ENCODE measurements at places on chromosomes 1 and 21.

DNA sequence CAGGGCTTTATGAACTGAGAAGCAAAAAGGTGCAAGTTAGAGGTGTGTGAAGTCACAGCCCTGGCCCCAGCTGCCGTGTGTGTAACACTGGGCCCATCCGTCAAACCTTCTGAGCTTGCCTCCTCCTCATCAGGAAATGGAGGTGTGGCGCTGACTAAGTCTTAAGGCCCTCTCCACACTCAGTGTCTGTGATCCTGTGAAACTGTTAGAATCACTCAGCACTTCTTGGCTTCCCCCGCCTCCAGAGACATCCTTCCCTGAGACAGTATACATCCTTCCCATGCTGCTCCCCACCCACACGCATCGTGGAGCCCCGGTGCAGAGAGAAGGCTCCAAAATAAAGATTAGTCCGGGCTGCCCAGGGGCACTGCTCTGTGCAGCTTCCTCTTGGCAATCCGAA is 33.3 kb downstream of the LRP8 start:
- no peak for DNase-seq

DNA sequence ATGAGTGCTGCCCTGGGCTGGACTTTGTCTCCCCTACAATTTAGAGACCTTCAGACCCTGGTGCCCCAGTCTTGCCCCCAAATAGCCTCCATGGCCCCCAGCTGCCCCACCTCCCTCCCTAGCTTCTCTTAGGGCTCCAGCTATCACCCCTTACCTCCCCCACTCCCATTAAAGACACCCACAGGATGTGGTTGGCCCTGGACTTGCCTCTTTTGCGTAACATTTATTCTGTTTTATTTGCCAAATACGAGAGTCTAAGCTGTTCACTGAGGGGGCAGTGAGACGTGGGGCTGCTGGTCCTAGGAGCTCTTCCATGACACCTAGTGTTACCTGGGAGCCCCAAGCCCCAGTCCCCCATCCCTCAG is 4.5 kb downstream of the ZC3H12A start:
- no peak for DNase-seq

DNA sequence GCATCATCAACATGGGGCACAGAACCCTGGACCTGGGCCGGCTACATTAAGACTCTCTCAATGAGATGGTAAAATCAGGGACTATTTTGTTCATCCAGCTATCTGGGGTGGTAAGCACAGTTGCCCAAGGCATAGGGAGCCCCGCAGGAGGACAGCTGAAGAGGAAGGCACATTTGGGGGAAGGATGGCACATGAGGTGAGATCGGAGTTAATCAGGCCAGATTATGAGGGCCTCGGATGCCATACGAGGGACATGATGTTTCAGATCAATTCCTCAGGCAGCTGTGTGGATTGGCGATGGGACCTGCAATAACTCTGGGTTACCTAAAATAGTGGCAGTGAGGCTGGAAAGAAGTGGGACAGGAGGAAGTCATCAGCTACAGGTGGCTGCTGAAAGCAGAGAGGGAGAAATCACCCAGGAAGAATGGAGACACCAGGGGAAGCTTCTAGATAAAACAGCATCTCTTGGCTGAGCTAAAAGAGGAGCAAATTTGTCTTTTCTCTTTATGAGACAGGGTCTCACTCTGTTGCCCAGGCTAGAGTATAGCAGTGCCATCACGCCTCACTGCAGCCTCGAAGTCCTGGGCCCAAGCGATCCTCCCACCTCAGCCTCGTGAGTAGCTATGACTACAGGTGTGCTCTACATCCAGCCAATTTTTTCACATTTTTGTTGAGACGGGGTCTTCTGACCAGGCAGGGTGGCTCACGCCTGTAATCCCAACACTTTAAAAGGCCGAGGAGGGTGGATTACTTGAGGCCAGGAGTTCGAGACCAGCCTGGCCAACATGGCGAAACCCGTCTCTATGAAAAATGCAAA is 21.1 kb downstream of the TOMM20 start:
- DNase-seq: no peak

GRCh38 chr1:223219846-223220610 is 77.0 kb upstream of the TLR5 start:
- DNase-seq: no peak

DNA sequence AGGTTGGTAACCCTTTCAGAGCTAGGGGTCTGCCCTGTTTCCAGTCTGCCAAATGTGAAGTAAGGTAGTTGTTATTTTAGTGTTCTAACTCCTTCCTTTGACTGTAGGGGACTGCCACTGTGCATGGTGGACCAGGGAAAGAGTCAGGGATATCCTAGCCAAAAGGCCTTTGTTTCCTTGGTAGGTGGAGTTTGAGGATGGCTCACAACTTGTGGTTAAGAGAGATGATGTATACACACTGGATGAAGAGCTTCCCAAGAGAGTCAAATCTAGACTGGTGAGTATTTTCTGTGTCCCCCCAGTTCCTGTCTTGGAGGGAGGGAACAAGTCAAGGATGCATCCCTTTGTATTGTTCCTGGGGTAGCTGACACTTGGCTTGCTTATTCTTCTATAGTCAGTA is 3.5 kb upstream of the ST3GAL3 start:
- DNase-seq: no peak

DNA sequence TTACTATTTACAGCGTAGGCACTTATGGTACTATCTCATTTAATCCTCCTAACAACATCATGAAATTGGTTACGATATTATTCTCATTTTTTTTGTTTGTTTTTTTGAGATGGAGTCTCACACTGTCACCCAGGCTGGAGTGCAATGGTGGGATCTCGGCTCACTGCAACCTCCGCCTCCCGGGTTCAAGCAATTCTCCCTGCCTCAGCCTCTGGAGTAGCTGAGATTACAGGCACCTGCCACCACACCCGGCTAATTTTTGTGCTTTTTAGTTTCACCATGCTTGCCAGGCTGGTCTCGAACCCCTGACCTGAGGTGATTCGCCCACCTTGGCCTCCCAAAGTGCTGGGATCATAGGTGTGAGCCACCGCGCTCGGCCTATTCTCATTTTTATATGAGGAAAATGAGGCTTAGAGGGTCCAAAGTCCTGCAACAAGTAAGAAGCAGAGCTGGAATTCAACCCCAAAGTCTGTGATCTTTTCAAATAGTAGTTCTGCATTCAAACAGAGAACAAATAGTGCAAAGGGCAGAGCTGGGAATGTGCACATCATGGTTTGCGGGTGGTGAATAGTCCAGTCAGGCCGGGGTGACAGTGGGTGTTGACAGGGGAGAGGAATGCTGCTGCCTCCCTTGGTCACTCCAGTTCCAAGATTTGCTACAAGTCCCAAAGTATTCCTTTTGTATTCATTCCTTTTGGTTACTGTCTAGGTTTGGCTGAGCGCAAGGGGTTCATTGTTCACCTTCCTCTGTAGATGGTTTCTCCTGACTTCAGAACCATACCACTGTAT is 4.6 kb downstream of the PRUNE1 start:
- no peak for DNase-seq

- DNase-seq: no peak
These were observed 37.8 kb upstream of the EFHD2 start for GRCh38 chr1:15371610-15372545.

- no peak for DNase-seq
These were observed 11.7 kb downstream of the CAPN9 start for GRCh38 chr1:230758709-230759368.

DNA sequence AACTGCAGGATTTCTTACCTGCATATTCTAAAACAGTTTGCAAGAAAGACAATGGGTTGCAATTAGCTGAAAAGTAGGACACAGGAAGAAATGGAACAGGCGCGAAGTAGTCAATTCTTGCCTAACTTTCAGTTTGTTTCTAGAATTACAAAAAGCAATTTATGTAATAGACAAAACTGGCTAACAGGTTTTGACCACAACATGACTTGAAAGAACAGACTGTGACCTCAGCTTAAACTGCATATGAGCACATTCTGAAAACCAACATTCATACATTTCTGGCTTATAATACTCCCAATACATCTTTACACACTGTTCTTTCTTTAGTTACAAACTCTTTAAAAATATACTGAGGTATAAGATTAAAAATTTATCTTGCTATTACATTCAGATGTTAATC is 405.9 kb upstream of the B3GALT2 start:
- no peak for DNase-seq

- peak; percentile 57 for DNase-seq
These were observed 11.5 kb downstream of the MCL1 start for GRCh38 chr1:150567717-150568593.

DNA sequence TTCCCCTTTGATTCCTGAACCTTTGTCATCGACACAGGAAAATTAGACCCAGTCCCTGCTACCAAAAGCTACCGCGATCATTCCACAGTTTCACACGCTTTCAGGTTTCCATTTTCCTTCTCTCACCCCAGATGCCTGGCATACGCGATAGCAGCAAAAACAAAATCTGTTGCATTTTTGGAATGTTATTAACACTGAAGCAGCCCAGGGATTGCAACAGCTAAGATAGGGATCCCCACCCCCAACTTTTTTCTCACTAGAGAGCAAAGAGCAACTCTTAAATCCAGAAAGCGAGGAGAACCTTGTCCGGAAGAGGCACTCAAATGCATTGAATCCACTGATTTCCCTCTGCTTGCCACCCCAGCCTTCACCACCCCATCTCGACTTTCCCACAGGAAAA is 8.9 kb downstream of the OVAAL start:
- DNase-seq: no peak

DNA sequence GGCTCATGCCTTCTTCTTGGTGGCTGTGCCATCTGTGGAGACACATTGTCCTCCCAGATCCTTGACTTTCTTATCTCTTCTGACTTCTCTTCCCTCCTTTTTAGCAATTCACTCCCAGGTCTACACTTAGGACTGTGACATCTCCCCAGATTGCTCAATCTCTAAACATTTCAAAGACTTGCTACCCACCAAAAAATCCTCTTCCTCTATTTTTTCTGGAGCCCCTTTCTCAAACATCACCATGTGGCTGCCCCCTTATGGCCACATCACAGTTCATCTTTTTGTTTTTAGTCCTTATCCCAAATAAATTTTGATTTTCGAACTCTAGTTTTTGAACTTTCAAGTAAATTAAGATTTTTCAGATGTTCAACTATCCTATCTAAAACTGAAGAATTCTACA is 148.6 kb upstream of the HOOK1 start:
- DNase-seq: no peak

- no peak for DNase-seq
These were observed 11.2 kb upstream of the HMGB4 start for GRCh38 chr1:33852711-33853110.

- DNase-seq: no peak
These were observed 36.3 kb upstream of the NFASC start for GRCh38 chr1:204834336-204834735.

DNA sequence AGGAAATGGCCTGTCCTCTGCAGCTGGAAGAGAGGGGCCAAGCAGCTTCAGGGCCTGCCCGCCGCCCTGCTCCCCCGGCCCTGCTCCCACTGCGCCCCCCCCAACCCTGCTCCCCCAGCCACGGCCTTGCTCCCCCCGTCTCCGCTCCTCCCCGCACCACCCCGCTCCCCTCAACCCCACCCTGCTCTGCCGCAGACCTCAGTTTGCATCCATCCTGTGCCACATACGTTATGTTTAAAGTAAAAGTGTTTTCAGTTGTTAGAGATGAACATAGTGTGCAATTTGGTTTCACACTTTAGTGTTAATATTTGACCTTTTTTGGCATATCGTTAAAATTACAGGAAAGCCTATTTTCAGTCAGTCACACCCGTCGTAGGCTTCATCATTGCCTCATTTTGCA is 34.1 kb upstream of the DIP2A start:
- DNase-seq: no peak

DNA sequence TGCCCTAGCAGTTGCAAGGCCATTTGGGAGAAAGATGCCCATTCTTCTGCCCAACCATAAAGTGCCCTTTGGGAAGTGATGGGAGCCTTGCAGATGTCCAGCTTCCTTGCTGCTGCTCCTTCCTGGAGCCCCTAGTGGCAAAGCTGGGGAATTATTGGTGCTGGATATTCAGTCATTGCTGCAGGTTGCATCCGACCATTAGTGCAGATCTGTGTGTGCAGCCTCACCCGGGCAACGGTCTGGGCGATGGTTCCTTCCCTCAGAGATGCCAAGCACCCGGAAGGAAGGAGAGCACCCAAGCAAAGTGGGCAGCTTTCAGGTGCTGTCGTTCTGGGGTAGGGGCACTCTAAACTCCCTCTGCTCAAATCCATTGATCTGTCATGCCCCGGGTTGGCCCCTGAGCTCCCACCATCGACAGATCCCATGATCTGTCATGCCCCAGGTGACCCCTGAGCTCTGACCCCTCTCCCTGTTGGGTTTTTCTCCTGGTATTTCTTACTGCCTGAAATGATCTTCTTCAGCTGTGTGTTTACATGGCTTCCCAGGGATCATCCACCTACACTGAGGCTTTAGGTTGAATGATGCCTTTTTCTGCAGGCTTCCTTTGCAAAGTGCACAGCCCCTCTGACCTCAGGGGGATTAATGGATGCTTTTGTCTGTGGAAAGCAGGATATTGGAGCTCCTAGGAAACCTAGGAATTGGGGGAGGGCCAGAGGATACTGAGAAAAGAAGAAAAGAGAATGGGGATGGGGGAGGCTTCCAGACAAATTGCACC is 467.5 kb downstream of the PTPRU start:
- peak; percentile 44 for DNase-seq

DNA sequence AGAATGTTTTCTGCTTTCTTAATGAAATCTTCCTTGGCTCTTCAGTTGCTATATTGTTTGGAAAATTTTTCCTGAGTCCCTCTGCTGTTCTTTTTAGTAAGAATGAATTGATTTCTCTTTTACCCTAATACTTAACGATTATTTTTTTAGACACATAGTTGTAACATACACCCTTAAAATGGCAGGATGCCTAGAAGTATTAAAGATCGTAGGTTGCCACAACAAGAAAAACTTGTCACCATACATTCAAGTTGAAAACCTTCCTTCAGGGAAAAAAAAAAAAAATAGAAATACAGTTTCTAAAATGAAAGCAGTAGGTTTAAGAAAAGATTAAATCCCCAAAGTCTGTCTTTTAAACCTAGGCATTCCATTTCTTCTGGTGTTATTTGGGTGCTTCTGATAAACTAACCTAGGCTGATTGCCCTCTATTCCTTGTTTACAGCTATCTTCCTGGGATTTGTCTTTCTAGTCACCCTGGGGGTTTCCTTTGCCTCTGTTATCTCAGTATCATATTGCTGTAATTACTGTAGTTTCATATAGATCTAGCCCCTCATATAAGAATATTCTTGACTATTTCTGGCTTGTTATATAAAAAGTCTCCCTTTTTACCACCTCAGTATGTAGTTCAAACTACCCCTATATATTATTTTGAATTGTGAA is 16.8 kb downstream of the SUCO start:
- no peak for DNase-seq

- DNase-seq: no peak
These were observed 126.2 kb downstream of the EPHB2 start for GRCh38 chr1:22836850-22837249.

GRCh38 chr1:30286241-30286987 is 437.0 kb downstream of the MATN1 start:
- DNase-seq: peak; percentile 68

All from NCI-H345 (cell line).